ENCODE measurements at places on chromosomes 11 and 22.

GRCh38 chr22:30607939-30608338 lies 965 bp downstream of the TCN2 start:
- DNase-seq, result no peak

GRCh38 chr11:68042219-68043028 lies 3.6 kb downstream of the TCIRG1 start:
- DNase-seq, result no peak

DNA sequence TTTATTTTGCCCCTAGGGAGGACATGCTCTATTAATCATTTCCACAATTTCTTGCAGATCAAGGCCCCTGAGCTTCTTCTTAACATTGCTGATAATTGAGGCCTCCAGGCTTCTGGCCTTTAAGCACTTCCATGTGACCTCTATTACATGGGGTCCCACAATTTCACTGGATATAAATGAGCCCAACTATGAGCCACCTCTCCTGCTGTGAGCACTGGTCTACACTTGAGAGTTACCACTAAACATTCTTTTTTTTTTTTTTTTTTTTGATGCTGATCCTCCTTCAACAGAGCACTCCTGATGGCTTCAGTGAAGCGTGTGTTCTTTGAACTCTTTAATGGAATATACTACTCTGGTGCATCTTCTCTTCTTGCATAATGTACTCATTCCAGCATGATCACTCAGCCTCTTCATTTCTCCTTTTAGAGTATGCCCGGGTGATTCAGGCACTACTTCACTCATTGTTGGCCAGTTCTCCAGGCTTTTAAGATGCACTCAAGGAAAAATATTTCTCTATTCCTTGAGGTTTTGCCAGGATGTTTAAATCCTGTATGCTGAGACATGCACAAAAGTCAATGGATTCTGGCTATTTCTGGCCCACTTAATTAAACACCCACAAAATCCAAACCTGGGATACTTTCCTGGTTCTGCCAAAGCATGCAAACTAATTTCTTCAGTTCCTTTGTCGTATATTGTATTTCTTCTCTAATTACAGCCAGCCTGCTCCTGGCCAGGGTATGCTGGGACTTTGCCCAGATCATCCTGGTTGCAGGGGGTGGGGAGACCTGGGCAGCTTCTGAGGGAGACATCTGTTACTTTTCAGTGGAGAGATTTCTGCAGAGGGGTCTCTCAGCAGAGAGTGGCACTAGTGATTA lies 257.8 kb upstream of the LUZP2 start:
- DNase-seq, result no peak

DNA sequence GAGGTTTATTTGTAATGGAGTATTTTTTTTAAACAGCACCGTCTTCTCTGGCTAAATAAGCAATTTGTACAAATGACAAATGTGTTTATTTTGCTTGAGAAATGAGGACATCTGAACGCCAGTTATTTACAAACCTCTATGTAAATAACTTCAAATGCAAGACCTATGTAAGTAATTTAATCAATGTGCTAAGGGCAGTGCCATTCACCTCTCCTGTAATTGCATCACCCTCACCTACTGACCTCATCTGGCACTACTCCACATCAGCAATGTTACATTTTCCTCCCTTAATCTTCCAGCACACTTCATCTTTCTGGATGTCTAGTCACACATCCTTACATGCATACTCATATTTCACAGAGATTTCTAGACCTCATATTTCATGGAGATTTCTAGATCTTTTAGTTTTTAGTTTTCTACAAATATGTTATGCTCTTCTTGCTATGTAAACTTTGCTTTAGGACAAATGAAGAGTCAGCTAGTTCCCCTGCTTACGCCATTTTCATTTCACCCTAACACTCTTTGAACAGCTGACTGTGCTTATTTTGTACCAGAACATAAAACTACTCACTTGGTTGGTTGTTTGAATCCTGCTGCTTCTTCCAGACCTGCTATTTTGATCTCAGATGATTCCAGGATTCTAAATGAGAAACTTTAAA lies 238.6 kb downstream of the GRM5 start:
- DNase-seq, result no peak

DNA sequence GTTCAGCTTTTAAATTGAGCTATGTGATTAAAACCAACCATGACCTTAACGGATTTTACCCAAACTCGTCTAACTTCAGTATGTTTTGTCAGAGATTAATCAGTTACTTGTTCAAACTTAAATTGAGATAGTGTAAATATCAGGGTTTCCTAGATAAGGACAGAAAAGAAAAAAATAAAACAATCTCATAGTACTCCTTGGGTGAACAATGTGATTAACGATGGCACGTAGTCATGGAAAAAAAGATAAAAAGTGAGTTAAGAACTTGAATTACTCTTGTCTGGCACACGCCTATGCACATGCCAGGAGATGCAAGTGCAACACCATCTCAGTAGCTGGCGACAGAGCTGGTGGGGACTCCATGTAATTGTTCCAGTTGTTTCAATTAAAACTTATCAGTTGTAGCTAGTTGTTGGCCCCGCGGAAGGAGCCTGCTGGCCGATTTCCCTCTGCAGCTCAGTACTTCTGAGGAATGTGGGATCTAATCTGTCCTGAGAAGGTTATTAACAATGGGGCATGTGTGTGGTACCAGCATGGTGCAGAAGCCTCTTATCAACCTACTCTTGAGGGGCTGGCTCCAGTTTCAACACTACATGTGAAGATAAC lies 3.0 kb downstream of the RASSF10 start:
- no peak for DNase-seq

GRCh38 chr22:46678785-46679700 lies 58.9 kb downstream of the GRAMD4 start:
- no peak for DNase-seq

- DNase-seq, result no peak
These were observed 145.2 kb downstream of the FBXO7 start for GRCh38 chr22:32619614-32620426.

DNA sequence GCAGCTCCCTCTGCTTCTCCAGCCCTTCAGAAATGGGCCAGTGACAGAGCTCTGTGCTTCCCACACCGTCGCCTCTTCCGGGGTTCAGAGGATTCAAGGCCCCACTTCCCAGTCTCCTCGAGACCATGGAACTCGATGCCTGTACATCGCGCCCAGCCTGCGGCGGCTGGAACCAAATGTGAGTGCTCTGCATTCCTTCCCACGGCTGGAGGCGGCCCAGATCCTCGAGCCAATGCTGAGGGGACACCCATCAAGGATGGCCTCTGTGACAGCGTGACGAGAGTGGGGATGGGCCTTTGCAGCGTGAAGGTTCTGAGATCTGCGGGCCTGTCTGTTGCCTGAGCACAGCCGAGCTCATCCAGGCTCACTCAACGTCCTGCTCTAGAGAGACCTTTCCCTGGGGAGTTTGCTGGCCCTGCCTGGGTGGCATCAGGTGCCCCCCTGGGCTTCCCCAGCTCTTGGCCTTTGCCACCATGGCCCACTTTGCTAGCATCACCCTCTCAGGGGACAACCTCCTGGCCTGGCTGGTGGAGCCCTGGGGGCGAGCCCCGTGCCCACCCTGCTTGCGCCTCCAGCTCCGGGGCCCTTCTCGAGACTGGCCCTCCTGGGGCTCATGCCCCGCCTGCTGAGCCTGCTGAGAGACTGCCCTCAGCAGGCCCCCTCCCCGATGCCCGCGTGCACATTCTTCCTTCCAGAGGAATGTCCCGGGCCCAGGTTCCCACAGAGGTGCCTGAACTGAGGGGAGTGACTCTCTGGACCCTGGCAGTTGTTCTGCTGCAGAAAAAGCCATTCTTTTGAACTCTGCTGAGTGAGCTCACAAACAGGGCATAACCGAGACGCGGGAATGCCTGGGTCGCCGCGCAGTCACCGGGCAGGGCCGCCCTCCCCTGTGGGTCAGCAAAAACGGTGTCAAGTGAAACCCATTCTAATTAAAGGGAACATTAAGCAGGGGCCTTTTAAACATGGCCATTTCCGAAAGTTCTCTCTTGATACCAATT lies 7.3 kb upstream of the MYEOV start:
- no peak for DNase-seq

GRCh38 chr22:22716136-22716665 lies 71.8 kb downstream of the GGTLC2 start:
- no peak for DNase-seq

- peak; percentile 69 for DNase-seq
These were observed 13.7 kb downstream of the RNF141 start for GRCh38 chr11:10526974-10527918.

DNA sequence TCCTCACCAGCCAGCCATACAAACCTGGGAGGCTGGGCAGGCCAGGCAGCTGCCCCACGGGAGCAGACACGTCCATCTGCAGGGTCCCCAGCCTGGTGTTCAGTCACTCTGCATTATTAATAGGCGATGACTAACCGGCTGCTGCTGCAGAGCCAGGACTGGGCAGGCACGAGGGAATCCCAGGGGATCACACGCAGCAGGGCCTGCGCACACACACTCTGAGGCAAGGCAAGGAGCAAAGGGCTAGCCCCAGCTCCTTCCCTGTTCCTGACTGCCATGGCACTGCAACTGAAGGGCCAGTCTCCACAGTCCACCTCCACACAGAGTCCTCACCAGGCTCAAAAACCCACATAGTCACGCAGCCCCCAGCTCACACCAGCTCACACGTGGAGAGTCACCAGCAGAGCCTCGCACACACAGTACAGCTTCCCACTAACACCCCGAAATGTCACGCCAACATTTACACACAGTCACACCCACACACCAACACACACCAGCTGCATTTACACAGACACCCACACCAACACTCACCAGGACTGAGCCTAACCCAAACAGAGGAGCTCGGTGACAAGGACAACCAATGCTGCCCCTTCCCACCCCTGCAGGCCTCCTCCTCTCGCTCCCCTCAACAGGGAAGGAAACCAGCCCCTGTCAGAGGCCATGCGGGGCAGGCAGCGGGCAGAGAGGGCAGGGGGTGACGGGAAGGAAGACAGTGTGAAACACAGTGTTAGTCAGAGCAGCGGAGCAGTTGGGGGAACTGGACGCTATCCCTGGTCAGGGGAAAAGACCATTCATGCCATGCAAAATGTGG lies 47.3 kb downstream of the NRXN2 start:
- peak; percentile 66 for DNase-seq

DNA sequence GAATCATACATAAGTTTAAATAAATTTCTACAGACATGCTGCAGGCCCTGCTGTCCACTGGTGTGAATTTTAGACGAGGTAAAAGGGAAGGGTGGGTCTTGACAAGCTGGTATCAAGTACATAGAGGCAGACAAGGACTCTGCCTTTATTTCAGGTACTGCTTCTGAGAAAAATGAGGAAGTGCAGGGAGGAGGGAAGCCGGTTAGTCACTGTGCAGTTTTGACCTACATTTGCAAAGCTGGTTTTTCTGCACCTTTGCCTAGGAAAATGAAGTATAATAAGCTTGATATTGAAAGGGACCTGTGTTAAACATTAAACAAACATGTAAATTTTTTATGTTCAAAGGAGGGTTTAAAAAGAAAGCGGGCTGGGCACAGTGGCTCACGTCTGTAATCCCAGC lies 24.6 kb downstream of the TMEM45B start:
- DNase-seq, result no peak

DNA sequence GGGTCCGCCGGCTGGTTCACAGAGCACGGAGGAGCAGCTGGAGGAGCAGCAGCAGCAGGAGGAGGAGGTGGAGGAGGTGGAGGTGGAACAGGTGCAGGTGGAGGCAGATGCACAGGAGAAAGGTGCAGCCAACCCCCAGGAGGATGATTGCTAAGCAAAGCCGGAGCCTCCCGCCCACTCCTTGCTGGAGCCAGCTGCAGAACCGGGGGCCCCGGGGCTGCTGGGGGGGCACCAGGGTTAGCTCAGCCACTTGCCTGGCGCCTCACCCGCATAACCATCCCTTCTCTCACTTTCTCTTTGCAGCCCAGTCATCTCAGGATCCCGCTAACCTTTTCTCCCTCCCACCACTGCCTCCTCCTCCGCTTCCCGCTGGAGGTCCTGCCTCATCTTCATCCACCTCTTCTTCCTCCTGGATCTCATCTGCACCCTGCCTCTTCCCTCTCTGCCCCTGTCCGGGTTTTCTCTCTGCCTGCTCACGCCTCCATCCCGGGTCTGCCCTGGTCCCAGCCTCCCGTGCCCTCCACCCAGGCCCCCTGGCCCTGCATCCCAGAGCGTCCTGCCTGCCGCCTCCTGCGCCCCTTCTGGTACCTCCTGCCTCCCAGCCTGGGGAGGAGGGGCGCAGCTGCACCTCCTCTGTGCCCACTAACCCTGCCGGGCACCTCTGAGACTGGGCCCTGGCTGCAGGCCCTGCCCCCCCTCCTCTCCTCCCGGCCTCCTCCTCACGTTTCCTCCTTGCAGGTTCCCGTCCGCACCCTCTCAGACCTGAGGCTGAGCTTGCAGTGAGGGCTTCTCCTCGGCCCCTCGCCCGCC lies 9.5 kb downstream of the KCTD17 start:
- no peak for DNase-seq

- no peak for DNase-seq
These were observed 28.0 kb downstream of the SLN start for GRCh38 chr11:107683807-107684206.

DNA sequence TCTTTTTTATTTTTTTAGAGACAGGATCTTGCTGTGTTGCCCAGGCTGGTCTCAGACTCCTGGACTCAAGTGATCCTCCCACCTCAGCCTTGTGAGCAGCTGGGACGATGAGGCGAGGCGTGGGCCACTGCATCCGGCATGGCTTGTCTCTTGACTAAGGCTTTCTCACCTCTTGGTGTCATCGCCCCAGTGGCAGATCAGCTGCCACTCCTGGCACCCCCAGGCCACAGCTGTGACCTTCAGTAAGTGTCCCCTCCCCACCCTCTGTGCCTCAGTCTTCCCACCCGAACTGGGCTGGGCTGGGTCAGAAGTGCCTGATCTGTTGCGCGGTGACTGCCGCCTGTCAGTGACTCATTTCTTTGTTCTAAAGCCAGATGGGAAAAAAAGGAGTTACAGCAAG lies 3.6 kb downstream of the SYNGR1 start:
- DNase-seq, result no peak

DNA sequence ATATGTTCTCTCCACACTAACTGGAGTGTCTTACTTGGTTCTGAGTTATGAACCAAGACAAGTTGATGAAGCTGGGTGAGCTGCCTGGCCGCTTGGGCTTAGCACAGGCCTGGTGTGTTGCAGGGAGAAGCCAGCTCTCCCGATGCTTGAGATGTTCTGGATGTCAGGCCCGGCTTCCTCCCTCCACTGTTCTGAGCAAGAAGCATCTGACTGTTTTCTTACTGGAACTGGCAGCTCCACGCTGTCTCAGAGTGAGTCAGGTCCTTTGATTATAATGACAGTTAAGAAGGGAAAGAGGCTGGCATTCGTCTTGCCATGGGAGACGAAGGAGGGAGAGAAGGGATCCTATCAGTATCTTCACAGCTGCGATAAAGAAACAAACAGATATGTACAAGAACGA lies 46.5 kb upstream of the CRTAM start:
- DNase-seq, result no peak

GRCh38 chr11:2511421-2512369 lies 66.9 kb downstream of the KCNQ1 start:
- DNase-seq, result no peak
